ENCODE measurements at places on chromosomes 5 and 9. TPM values are rescaled to one million over a fixed set of nuclear protein-coding genes. Genes with fewer than 3 reads are reported as not detected.

DNA sequence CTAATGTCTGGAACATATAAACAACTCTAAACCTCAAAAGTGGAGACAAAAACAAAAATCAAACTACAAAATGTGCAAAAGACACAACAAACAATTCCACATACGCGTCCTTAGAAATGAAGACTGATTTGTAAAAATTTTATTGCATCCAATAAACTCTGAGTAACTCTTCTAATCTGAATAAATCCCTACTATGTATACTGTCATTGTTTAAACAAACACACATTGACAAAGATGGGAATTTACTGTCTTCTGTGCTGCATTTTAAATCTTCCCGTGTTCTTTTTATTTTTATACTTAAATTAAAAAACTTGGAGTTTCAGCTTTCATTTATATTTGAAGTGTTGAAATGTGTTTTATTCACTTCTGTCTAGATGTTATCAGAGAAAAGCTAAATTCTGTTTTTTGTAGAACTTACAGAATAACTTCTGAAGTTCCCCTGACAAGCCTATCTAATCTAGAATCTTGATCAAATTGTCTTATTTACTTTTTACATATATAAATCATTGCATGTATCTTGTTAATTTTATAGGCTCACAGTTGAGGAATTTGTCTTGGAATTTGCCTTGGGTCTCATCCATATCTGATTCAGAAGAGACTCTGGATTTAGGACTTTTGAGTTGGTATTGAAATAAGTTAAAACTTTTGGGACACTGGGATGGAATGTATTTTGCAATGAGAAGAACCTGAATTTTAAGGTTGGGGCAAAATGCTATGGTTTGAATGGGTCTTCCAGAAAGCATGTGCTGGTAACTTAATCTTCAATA lies 2064.4 kb upstream of the C9orf72 start:
- no peak for DNase-seq

- no peak for DNase-seq
Observed at GRCh38 chr5:72151169-72151568, 43.9 kb downstream of the MAP1B start.

GRCh38 chr5:131272724-131273123 lies 8.9 kb downstream of the CDC42SE2 start:
- DNase-seq, result no peak

Gene ALDH1B1
- total RNA-seq, result 32.9 TPM

Gene RPS14
- 2,213 TPM for total RNA-seq

Gene ADAMTSL1
- 2.5 TPM for total RNA-seq

- DNase-seq, result no peak
Observed at GRCh38 chr5:6430418-6431028, 18.1 kb upstream of the UBE2QL1 start.

DNA sequence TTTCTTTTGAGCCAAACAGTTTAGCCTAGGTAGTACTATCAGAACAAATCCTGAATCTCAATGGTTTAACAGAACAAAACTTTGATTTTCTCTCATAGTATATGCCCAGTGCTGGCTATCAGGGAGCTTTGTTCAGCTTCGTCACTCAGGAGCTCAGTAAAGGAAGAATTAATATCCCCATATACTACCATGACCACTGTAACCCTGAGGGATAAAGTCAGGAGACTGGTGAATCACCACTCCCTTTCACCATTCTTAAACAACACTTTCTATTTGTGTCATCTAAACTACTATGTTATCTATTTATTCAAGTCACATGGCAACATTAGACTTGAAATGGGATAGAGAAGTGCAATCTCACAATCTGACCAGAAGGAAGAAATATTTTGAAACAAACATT lies 522.6 kb upstream of the COX7C start:
- no peak for DNase-seq

Gene ADAMTSL2
- total RNA-seq, result 0.16 TPM

Gene TPPP
- 2.7 TPM for total RNA-seq

Gene WHRN
- total RNA-seq, result 8.9 TPM

GRCh38 chr9:135884328-135885035 lies 22.9 kb downstream of the CAMSAP1 start:
- no peak for DNase-seq

DNA sequence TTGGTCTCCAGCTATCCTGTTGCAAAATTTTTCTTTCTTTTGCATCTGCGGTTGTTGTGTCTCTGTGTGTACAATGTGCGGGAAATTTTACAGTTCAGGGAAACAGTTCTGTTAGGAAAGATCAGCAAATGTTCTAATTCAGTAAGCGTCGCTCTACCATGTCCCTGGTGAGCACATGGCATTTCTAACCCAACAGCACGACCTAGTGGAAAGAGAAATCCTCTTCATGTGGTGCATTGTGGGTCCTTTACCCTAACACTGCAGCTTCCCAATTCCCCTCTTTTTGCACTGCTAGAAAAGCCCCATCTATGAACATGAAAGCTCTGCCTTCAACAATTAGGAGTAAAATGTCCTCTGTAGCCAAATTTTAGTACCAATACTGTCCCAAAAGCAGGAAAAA lies 974.2 kb upstream of the CDH9 start:
- no peak for DNase-seq

GRCh38 chr9:124218438-124218982 lies 39.2 kb upstream of the NEK6 start:
- DNase-seq, result no peak

DNA sequence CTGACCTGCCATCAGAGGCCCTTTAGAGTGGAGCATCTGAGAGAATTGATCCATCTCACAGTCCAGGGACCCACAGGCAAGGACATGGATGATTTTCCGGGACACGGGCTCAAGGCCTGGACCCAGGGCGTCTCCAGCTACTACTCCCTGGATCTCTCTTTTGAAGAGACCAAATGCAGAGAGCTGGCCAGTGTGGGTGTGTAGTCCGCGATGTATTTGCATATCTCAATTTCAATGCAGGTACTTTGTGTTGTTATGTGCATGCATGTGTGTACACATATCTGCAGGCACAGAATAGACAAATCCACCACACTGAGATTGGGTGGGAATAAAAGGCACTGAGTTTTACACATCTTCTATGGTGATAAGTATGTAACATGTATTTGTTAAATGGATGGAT lies 30.8 kb upstream of the ASTN2 start:
- no peak for DNase-seq

DNA sequence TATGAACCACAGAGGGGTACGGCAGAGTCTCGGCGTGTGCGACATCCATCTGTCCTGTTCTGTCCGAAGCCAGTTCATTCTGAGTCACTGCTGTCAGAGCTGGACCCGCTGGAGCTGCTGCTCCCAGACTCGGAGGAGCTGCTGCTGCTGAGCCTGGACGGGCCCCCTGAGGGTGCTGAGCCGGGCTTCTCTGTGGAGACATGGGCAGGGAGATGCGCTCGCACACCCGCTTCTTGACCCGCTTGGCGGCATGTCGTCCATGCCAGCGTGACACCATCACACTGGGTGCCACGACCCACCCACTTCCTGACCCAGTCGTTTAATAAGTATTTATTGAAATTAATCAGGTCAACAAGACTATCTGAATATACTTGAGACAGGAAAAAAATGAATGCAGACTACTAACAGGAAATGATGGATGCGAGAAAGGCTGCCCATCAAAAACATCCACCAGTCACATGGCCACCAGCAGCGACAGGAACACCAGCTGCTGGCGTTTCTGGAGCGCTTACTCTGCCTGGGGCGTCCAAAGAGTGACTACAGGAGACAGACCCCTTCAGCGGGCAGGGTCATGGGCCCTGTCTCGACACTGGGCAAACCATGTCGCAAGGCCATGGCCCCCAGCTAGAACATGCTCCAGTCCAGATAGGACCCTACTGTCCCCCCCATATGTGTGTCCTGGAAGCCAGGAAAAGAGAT lies 8.4 kb downstream of the BRD3OS start:
- no peak for DNase-seq

Gene LCN15
- not detected for total RNA-seq

GRCh38 chr9:132804576-132805295 lies 73.3 kb downstream of the AK8 start:
- no peak for DNase-seq

Gene LCN12
- 0.50 TPM for total RNA-seq

- no peak for DNase-seq
Observed at GRCh38 chr5:179872828-179873575, 14.4 kb upstream of the MRNIP start.

DNA sequence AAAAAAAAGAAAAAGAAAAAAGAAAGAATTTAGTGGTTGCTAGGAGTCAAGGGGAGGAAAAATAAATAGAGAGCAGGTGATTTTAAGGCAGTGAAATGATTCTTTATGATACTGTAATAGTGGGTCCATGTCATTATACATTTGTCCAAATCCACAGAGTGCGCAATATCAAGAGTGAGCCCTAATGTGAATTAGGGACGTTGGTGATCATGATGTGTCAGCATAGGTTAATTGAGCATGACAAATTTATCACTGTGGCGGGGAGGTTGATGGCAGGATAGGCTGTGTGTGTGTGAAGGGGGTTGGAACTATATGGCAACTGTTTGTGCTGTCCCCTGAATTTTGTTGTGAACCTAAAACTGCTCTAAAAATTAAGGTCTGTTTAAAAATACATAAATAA lies 357.8 kb downstream of the ICE1 start:
- no peak for DNase-seq

Gene GABRA1
- not detected for total RNA-seq

GRCh38 chr9:94950579-94951323 lies 224.3 kb downstream of the AOPEP start:
- no peak for DNase-seq

- DNase-seq, result no peak
Observed at GRCh38 chr9:125549465-125549871, 157.5 kb downstream of the MAPKAP1 start.

Gene FBP2
- not detected for total RNA-seq

DNA sequence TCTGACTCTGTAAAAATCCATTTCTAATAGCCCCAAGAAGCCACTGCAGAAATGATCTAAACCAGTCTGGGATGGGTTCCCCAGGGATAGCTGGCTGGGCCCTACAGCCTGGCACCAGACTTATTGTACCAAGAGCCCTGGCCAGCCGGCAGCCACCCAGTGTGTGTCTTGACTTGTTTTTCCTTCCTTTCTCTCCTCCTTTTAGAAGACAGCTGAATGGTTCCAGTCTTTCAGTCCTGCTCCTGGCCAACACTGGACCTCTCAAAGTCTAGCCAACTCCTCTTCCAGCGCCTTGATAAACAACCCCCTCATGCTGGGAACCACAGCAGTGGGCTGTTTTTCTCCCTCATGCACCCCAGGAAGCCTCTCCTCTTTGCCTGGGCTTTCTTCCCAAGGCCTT lies 34.1 kb downstream of the ATOX1 start:
- no peak for DNase-seq

DNA sequence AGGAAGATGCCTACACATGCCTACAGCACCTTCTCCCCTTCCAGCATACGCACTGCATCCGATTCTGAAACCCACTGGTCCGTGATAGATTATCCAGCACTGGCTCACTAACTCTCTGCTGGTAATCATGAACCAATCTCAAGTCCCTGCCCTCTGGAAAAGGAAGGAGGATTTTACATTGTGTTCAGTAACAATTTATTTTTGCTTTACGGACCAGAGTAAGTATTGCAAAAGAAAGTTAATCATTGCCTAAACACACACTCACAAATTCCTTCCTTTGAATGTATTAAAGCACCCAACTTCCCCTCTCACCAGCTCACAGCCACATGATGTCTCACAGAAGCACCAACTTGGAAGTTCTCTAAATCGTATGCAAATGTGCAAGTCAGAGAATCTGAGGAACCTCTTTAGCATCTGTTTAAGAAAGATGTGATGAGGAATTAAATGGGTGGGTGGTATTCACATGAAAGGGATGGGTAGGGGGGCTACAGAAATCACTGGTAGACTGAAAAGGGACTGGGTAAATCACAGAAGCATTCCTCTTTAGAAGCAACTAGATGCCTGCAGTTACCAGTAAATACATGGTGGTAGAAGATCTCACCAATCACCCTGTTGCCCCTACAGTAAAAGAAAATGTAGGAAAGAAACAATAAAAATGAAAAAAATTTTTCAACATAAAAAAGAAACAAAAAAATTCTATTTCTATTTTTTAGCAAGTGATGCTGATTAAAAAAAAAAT lies 8.4 kb downstream of the GNAQ start:
- no peak for DNase-seq

Gene PCDHA7
- 2.3 TPM for total RNA-seq

Gene KCNN2
- total RNA-seq, result 2.7 TPM

- DNase-seq, result no peak
Observed at GRCh38 chr5:150945486-150945885, 40.7 kb upstream of the ZNF300 start.

Measured in neural crest cell (in vitro differentiated cells).